ENCODE measurements at places on chromosomes 1 and 21. TPM values are rescaled to one million over a fixed set of nuclear protein-coding genes. Genes with fewer than 3 reads are reported as not detected.

The MAP3K21 gene
- 10.5 TPM for total RNA-seq

The TUT4 gene
- 23.5 TPM for total RNA-seq

The ANXA9 gene
- 1.00 TPM for total RNA-seq

The MPZ gene
- total RNA-seq: 0.30 TPM

The PADI3 gene
- 1.3 TPM for total RNA-seq

The MMP23B gene
- total RNA-seq: 0.52 TPM

The LCE1F gene
- total RNA-seq: not detected

The TNFSF4 gene
- 0.09 TPM for total RNA-seq

The ABCB10 gene
- total RNA-seq: 21.7 TPM

The OPRD1 gene
- 0.02 TPM for total RNA-seq

The IFI6 gene
- 13.0 TPM for total RNA-seq

The OR2T2 gene
- not detected for total RNA-seq
